ENCODE measurements at places on chromosomes 11 and 22.

DNA sequence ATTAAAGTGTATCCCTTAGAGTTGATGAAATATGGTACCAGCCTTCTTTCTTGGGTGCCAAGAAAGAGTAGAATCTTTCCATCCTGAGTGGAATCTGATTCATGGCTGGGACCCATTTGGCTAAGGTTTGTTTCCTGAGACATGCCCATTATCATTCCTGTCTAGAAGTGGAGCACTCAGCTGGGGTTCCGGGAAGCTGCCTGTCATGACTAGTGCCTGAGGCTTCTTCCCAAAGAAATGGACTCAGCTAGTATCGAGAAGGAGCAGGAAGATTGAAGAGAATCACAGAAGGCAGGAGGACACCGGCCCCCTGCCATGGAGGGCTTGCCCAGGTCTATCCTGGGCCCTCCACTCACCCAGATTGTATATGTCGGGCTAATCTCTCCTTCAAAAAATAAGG is 57.6 kb downstream of the KREMEN1 start:
- DNase-seq: no peak

DNA sequence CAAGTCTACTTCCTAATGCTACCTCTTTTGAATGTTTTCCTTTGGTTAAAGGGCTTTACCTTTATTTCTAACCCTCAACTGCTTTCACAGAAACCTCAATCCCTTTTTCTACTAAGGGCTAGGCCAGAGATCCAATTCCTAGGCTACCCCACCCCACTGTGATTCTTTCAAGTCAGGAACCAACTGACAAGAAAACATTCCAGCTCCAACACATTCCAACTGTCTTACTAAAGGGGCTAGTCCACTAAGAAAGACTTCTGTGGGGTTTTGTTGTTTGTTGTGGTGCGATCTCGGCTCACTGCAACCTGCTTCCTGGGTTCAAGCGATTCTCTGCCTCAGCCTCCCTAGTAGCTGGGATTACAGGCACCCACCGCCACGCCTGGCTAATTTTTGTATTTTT is 151.3 kb downstream of the APOL5 start:
- no peak for DNase-seq

- DNase-seq: no peak
These were observed 81.5 kb downstream of the STK33 start for GRCh38 chr11:8512547-8512946.

DNA sequence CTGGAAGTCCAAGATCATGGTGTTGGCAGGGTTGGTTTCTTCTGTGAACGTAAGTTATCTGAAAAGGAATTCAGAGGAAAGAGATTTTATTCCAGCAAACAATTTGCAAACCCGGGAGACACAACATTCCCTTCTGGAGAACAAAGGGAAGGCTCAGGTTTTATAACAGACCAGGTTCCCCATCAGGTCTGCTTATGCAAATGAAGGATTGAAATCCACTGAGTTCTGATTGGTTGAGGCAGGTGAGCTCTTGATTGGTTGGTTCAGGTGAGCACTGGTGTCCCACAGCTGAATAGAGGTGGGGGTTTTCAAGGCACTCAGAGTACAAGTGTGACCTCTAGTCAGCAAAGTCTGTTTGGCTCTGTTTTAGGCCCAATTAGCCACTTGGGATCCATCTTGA is 1306.8 kb downstream of the TBC1D22A start:
- DNase-seq: no peak

GRCh38 chr22:39097098-39098020 is at the start of gene APOBEC3H:
Gene APOBEC3H, plus strand, starts transcription at chr22:39097244. Its CDS starts 3,035 bp downstream, at chr22:39100279.
- no peak for DNase-seq

DNA sequence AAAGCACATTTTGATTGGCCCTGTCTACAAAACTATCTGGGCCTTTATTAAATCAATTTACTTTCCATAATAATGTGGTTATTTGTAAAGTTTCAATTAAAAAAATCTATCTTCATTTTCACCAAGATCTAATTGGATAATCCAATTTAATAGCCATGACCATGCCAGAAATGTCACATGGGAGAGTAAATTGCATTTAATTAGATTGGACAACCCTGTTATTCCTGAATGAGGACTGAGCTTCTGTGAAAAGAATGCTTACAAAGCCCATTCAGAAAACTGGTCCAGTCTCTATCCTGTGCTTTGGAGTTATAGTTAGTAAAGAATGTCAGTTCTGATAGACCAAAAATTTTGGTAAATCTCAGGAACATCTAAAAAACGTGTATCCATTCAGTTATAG is 541.9 kb upstream of the ANO5 start:
- DNase-seq: no peak

- DNase-seq: no peak
These were observed at the start of gene SLCO2B1 for GRCh38 chr11:75150879-75151278. Gene SLCO2B1, plus strand, starts transcription at chr11:75151107. Its CDS starts 275 bp downstream, at chr11:75151382.

DNA sequence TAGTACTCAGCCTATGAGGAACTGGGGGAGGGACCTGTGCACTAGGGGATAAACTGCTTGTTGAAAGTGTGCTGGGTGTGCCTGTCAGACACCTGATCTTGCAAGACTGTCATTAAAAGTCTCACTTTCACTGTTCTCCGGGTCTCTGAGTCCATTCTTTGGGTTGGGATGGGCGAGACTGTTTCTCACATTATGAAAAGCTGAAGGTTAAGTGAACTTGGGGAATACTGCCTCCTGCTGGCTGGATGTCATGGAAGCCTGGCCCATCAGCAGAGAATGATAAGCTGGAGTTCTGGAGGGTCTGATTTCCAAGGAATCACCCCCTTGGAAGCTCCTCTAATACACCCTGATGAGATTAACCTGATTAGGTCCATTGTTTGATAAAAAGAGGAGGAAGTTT is 9.0 kb upstream of the VPREB1 start:
- peak; percentile 10 for DNase-seq
